ENCODE measurements at places on chromosomes 6 and 20.
A peak's percentile ranks its signal among the peaks of the same experiment; 100 is the strongest.

DNA sequence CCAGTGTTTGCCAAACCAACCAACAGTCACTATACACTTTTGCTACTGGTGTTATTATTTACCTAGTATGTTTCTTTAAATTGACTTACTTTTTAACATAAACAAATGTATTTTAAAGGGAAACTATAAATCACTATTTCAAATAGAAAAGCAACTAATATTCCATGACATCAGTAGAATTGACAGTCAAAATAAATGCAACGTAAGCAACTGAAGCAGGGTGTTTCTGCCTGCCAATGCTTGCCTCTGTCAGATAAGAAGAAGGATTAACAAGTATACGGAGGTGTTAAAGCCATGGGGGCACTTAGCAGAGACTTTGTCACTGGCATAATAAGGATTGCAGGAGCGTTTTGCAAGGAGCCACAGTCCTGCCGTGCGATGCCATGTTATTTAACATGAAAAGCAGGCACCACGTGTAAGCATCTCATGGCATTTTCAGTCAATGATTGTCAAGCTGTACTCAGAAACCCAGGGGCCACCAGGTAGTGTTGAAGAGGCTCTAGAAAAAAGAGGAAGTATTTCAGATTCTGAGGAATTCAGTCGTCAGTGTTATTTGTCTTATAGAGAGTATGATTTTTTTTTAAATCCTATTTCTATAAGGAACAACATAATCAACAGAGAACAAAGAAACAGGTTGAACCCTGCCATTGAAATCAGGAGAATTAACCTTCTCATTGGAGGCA, 131.7 kb downstream of the BFSP1 start:
- no peak overlapping the region for H3K27ac ChIP-seq
- H3K36me3 ChIP-seq: no peaks in the 10 kb centered on the region
- H3K4me1 ChIP-seq: no peaks in the 10 kb centered on the region
- DNase-seq: no peak
- H3K4me3 ChIP-seq: no peak overlapping the region

DNA sequence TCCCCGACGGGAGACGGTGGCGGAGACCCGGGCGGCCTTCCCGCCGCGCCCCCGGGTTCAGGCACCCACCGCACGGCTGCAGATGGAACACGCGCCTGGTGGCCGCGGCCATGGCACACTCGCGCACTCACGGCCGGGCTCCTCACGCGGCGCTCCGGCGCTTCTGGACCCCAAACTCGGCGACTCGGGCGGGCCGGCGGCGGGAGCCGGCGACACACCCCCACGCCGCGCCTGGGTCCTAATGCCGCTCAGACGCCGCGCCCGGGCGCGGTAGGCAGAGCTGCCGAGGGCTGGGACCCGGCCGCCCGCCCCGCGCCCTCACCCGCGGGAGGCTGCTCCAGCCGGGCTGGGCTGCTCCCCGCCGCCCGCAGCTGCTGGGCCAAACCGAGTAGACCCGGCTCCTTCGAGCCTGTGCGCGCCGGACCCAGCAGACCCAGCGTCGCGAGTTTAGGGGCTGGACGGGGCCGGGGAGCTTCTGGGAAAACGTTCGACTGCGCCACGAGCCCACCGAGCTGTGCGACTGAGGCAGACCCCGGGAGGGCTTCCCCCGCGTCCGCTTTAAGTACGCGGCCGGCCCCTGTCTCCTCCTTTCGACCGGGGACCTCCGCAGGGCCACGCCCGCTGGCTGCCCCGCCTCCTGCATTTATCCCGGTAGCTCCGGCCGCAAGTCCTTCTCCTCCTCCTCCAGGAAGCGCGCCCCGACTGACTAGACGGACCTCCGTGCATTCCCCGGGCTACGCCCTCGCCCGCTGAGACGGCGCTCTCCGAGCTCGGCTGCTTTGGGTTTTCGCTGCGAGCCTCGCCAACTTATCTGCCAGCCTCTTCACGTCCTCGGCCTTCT, at the start of gene SLC4A11:
Gene SLC4A11 (minus strand): TSS at position 165 of the 841 bp plus-strand sequence. CDS start 53 bp downstream, at position 112.
- H3K36me3 ChIP-seq: no peaks in the 10 kb centered on the region
- peaks cover 12% of the 10 kb centered on the region for H3K4me1 ChIP-seq
- no peak within 1 kb of the TSS for H3K27ac ChIP-seq
- peak within 1 kb of the TSS; percentile 80 for H3K4me3 ChIP-seq

DNA sequence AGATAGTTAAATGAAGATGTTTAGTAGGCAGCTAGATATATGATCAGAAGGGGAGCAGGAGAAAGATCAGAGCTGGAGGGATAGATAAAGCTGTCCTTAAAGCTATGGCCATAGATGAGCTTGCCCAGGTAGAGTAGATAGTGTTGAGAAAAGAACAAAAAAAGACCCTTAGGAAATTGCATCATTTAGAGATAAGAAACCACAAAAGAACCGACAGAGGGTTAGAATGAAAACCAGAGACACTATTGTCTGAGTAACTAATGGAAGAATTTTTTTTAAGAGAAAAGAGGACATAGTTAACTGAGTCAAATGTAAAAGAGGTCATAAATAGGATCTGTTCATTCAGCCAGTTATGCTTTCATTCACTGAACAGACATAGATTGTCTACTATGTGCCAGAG, 101.8 kb downstream of the TNFAIP3 start:
- H3K36me3 ChIP-seq: no peaks in the 10 kb centered on the region
- no peaks in the 10 kb centered on the region for H3K27me3 ChIP-seq
- peaks cover 61% of the 10 kb centered on the region for H3K4me1 ChIP-seq
- no peak for DNase-seq
- H3K27ac ChIP-seq: peak overlapping the region; percentile 92

- H3K4me3 ChIP-seq: no peak overlapping the region
- no peaks in the 10 kb centered on the region for H3K36me3 ChIP-seq
- no peaks in the 10 kb centered on the region for H3K4me1 ChIP-seq
- no peaks in the 10 kb centered on the region for H3K27me3 ChIP-seq
- no peak overlapping the region for H3K27ac ChIP-seq
- no peak for DNase-seq
Measured at GRCh38 chr6:136136274-136136673, 113.8 kb downstream of the MTFR2 start.

- H3K27ac ChIP-seq: no peak overlapping the region
- no peak overlapping the region for H3K4me3 ChIP-seq
- H3K27me3 ChIP-seq: peaks cover 9% of the 10 kb centered on the region
- peaks cover 26% of the 10 kb centered on the region for H3K4me1 ChIP-seq
- no peak for DNase-seq
Measured at GRCh38 chr6:170273191-170273590, 17.7 kb downstream of the DLL1 start.

DNA sequence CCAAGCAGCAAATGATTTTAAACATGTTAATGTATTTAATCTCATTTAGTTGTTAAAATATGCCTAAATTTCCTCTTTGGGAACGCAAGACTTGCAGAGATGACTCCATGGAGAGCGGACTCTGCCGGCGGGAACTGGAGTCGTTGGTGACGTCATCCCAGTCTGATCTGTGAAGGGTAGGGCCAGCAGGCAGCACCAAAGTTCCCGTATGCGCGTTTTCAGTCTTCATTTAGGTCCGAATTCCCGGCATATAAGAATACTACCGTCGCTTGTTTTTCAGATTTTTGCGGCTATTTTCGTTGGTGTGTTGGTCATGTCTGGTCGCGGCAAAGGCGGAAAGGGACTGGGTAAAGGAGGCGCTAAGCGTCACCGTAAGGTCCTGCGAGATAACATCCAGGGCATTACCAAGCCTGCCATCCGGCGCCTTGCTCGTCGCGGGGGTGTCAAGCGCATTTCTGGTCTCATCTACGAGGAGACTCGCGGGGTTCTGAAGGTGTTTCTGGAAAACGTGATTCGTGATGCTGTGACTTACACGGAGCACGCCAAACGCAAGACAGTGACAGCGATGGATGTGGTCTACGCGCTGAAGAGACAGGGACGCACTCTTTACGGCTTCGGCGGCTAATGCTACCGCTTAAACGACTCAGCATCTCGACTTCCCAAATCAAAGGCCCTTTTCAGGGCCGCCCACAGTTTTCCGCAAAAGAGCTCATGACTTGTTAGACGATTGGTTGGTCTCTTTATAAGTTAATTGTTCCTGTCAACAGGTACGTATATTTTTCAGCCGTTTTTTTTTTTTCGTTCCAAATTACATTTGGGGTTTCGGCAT, 117.3 kb downstream of the HFE start:
- DNase-seq: peak; percentile 86
- H3K27me3 ChIP-seq: no peaks in the 10 kb centered on the region
- no peak overlapping the region for H3K4me3 ChIP-seq
- H3K27ac ChIP-seq: no peak overlapping the region
- H3K36me3 ChIP-seq: peaks cover 3% of the 10 kb centered on the region

GRCh38 chr20:47360297-47361056, 4.0 kb upstream of the ZMYND8 start:
- no peaks in the 10 kb centered on the region for H3K27me3 ChIP-seq
- H3K4me1 ChIP-seq: peaks cover 55% of the 10 kb centered on the region
- H3K4me3 ChIP-seq: no peak overlapping the region
- no peak for DNase-seq
- peaks cover 7% of the 10 kb centered on the region for H3K36me3 ChIP-seq
- no peak overlapping the region for H3K27ac ChIP-seq
